ENCODE measurements at places on chromosomes 1 and 21. TPM values are rescaled to one million over a fixed set of nuclear protein-coding genes. Genes with fewer than 3 reads are reported as not detected.

- H3K4me3 ChIP-seq = no peak overlapping the region
- DNase-seq = no peak
- H3K36me3 ChIP-seq = no peaks in the 10 kb centered on the region
- H3K27ac ChIP-seq = no peak overlapping the region
- no peaks in the 10 kb centered on the region for H3K4me1 ChIP-seq
Observed at GRCh38 chr1:61472876-61473275, 252.1 kb downstream of the TM2D1 start.

Gene DLGAP3
- 0.78 TPM for total RNA-seq

DNA sequence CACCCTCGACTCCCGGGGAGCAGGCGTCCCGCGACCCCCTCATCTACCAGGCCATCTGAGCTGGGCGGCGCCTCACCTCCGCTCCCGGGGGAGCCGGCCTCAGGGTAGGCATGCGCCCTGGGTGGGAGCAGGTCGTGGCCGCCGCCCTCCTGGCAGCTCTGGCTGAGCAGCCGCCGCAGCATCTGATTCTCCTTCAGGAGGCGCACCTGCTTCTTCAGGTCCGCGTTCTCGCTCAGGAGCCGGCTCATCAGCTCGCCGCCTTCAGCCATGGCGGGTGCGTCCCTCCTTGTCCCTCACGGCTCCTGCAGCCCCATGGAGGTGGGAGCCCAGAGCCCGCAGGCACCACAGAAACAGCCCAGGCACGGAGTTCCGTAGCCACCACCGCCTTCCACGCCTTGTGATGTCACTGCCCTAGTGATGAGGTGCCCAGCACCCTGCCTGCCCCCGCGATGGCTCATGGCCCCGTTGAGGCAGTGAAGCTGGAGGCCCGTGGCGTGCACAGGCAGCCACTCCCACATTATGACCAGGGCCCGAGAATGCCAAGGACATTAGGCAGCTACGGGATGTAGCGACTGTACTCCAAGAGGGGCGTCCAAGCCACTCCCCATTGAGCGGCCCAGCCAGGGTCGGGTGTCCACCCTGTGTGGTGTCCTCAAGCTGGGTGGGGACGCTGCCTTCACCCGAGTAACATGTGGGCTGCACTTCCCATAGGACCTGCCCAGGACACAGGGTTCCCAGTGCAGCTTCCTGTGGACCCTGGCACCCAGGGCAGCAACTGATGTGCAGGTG lies 1.5 kb downstream of the SPATC1L start:
- H3K27ac ChIP-seq = no peak overlapping the region
- no peak overlapping the region for H3K4me3 ChIP-seq
- no peak for DNase-seq
- no peaks in the 10 kb centered on the region for H3K27me3 ChIP-seq

- H3K27ac ChIP-seq = no peak overlapping the region
- H3K4me1 ChIP-seq = peaks cover 32% of the 10 kb centered on the region
- no peak for DNase-seq
- H3K4me3 ChIP-seq = no peak overlapping the region
- no peaks in the 10 kb centered on the region for H3K36me3 ChIP-seq
Observed at GRCh38 chr1:24998563-24999245, 68.6 kb upstream of the RUNX3 start.

DNA sequence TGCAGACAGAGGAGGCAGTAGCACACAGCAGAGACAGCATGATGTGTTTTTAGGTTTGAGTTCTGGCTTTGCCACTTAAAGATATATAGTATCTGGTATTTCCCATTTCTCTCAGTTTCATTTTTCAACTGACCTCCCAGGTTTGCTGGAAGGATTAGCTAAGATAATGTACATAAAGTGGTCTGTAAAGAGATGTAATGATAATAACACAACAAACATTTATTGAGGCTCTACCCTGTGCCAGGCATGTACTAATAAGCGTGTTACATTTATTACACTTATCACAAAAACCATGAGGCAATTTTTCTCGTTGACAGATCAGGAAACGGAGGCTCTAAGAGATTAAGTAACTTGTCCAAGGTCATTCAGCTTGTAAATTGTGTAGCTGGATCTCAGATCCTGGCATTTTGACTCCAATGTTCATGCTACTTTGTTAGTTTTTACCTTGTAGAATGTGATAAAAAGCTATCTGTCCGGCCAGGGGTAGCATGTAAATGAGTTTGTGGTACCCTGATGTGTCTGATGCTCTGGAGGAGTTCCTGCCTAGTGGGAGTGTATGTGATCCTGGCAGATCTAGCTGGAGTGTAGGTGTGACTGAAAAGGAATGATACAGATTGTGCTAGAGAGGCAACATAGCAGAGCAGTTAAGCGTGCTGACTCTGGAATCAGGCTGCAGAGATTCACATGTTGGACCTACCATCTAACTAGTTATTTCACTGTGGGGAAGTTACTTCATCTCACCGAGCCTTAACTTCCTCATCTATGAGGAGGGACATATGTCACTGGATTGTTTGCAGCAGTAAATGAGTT lies 146.6 kb downstream of the VPS13D start:
- peaks cover 55% of the 10 kb centered on the region for H3K36me3 ChIP-seq
- no peak overlapping the region for H3K27ac ChIP-seq
- no peak overlapping the region for H3K4me3 ChIP-seq

Gene PRAMEF25
- total RNA-seq = not detected

DNA sequence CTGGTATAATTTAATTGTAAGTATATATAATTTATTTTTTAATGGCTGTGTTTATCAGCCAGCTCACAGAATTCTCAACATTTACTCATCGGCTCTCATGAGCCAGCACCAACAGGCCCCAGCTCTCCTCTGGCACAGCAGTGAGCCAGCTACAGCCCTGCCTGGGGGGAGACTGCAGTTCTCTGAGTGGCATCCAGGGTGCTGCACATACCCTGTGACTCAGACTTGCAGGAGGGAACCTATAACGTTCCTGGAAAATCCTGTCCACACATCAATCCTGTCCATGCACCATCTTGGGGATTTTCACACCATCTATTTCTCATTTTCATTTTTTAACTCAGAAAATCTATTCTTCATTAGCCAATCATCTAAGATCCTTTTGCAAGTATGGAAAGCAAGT lies 36.5 kb downstream of the FHAD1 start:
- peaks cover 20% of the 10 kb centered on the region for H3K27me3 ChIP-seq
- H3K4me1 ChIP-seq = no peaks in the 10 kb centered on the region
- H3K36me3 ChIP-seq = no peaks in the 10 kb centered on the region
- H3K27ac ChIP-seq = no peak overlapping the region
- H3K4me3 ChIP-seq = no peak overlapping the region

DNA sequence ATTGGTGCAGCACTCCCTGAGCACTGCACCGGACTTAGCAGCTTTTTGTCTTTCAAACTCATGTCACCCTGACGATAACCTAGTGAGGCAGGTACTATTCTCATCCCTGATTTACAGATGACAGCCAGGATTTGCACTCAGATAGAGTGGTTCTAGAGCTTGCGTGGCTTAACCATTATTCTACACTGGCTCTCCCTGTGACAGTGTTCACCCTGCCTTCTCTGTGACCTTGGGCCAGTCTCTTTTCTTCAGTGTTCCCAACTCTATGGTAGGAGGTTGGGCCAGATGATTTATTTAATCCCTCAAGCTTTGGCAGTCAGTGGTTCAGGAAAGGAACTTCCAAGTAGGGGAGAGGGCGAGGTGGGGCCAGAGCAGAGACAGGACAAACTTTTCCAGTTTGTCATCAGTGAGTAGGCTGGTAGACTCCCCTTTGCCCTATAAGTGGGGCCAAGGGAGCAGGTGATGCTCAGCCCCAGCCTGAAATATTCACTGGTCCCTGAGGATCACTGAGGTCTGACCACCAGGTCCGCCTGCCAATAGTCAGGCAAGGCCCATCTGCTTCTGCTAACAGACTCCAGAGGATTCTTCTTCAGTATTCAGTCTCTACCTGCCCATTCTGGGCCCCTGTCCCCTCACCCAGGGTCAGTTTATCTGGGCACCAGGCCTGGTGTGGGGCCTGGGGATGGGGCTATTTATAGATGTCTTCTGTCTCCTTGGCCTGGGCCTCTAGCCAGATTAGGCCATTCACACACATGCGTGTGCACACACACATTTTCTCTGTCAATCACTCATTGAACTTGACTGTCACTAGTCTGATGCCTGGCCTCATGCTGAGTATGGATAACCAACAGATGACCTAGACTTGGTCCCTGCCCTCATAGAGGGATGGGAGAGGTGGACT lies 8.8 kb upstream of the FABP3 start:
- H3K27me3 ChIP-seq = no peaks in the 10 kb centered on the region
- H3K27ac ChIP-seq = no peak overlapping the region
- no peak for DNase-seq
- H3K36me3 ChIP-seq = no peaks in the 10 kb centered on the region

DNA sequence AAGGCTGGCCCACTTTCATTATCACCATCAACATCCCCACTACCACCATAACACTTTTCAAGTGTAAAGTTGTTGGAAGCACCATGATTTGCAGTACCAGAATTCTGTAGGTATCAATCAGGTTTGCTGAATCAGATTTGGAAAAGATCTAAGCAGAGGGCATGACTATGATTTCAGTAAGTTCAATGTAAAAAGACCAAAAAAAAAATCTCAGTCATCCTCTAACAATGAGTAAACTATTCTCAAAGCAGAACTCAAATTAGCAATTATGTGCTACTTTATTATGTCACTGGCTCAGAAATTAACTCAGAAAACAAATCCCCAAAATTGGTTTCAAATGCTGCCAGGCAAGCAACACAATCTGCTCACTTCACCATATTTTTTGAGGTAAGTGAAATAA lies 187.8 kb upstream of the HP1BP3 start:
- H3K4me3 ChIP-seq = no peak overlapping the region
- no peaks in the 10 kb centered on the region for H3K27me3 ChIP-seq
- H3K36me3 ChIP-seq = peaks cover 16% of the 10 kb centered on the region
- H3K27ac ChIP-seq = no peak overlapping the region

DNA sequence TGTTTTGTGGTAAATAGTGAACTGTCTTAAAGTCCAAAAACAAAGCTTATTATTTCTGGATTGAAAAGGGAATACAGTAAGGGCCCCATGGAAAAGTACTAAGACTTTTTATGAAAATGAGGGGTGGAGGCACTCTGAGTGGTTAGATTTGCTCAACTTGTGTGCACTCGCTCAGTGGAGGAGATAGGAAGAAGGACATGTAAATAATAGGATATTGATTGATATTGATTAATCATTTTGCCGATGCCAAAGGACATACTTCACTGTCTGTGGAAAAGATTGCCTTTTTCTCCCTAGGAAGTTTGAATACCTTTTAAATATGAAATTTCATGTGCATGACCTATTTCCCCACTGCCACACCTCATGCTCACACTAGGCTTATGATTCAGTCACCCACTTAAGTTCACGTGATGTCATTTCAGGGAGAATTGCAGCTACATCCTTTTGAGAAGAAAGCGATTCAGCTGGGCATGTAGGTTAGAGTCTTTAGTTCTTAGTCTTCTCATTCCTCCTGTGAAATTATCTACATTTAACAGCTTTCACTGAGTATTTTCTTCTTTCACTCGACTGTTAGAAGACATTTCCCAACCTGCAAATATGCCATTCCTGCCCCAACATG lies 5.0 kb downstream of the MTR start:
- H3K4me3 ChIP-seq = no peak overlapping the region
- no peaks in the 10 kb centered on the region for H3K27me3 ChIP-seq
- no peak for DNase-seq
- H3K4me1 ChIP-seq = peaks cover 7% of the 10 kb centered on the region

GRCh38 chr1:43232074-43232473 lies 37.7 kb upstream of the TMEM125 start:
- no peaks in the 10 kb centered on the region for H3K36me3 ChIP-seq
- no peak for DNase-seq
- H3K4me1 ChIP-seq = peaks cover 2% of the 10 kb centered on the region
- H3K4me3 ChIP-seq = no peak overlapping the region

GRCh38 chr1:14543191-14543840 lies 55.2 kb upstream of the KAZN start:
- no peaks in the 10 kb centered on the region for H3K4me1 ChIP-seq
- H3K36me3 ChIP-seq = no peaks in the 10 kb centered on the region
- H3K4me3 ChIP-seq = no peak overlapping the region
- no peak for DNase-seq
- H3K27ac ChIP-seq = no peak overlapping the region

DNA sequence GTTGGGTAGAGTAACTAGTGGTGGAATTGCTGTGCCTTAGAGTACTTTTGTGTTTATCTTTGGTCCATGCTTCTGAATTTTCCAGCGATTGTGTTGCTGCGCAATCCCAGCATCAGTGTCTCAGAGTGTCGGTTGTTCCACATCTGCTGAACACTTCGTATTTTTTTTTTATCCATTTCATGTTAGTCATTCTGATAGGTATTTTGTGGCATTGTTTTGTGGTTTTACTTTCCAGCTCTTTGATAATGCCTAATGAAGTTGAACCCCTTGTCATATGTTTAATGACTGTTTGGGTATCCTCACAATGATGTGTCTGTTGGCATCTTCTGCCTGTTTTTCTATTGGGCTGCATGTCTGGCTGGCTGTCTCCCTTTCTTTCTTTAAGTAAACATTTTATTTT lies 13.6 kb downstream of the TUFT1 start:
- no peaks in the 10 kb centered on the region for H3K4me1 ChIP-seq
- H3K36me3 ChIP-seq = no peaks in the 10 kb centered on the region
- no peak for DNase-seq
- H3K4me3 ChIP-seq = no peak overlapping the region

GRCh38 chr1:245687152-245687635 lies 532.4 kb downstream of the KIF26B start:
- no peak for DNase-seq
- H3K27ac ChIP-seq = no peak overlapping the region
- H3K27me3 ChIP-seq = no peaks in the 10 kb centered on the region
- no peak overlapping the region for H3K4me3 ChIP-seq

Gene HTR6
- total RNA-seq = 0.16 TPM

- H3K36me3 ChIP-seq = no peaks in the 10 kb centered on the region
- no peaks in the 10 kb centered on the region for H3K27me3 ChIP-seq
- DNase-seq = no peak
- no peak overlapping the region for H3K27ac ChIP-seq
- H3K4me1 ChIP-seq = no peaks in the 10 kb centered on the region
Observed at GRCh38 chr1:193156822-193157142, 29.6 kb downstream of the B3GALT2 start.

DNA sequence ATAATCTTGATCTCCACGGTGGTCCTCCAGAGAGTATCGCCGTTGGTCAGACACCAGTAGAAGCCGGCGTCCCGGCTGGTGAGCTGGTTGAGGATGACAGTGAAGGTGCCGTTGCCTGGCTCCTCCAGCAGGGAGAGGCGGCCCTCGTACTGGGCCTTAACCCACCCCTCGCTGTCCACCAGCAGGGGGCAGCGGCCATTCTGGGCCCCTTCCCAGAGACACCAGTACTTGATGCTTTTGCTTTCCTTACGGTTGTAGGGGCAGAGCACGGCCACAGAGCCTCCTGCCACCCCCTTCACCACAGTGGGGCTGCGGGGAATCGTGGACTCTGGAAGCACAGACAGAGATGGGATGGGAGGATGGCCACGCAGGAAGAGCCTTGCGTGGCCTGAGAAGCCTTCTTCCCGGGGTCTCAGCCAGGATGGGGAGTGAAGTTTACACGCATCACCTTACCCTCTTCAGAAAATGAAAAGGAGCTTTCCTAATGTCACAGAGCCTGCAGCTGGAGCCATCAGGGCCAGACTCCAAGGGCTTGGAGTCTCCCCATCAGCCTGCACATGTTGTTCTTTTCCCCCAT lies 10.7 kb downstream of the PIGR start:
- no peaks in the 10 kb centered on the region for H3K27me3 ChIP-seq
- H3K4me1 ChIP-seq = peaks cover 2% of the 10 kb centered on the region
- H3K4me3 ChIP-seq = no peak overlapping the region
- H3K36me3 ChIP-seq = no peaks in the 10 kb centered on the region
- no peak overlapping the region for H3K27ac ChIP-seq
- DNase-seq = no peak

Gene C1orf185
- total RNA-seq = not detected

Data from T-cell (primary cell).